Peyer's patch (tissue), 4 donors: ENCODE measurements at places on chromosomes 6 and 20. TPM values are rescaled to one million over a fixed set of nuclear protein-coding genes. Genes with fewer than 3 reads are reported as not detected.

GRCh38 chr6:33430991-33431879 is 11.4 kb downstream of the SYNGAP1 start:
- H3K4me3 ChIP-seq, result peak overlapping the region; percentile 28
- no peaks in the 10 kb centered on the region for H3K27me3 ChIP-seq
- peak; percentile 82 for DNase-seq

LY86 gene
- total RNA-seq, result not detected

OXT gene
- total RNA-seq, result 9.3 TPM

- no peak for DNase-seq
- no peak overlapping the region for H3K27ac ChIP-seq
- no peaks in the 10 kb centered on the region for H3K27me3 ChIP-seq
- no peak overlapping the region for H3K4me3 ChIP-seq
- peaks cover 5% of the 10 kb centered on the region for H3K36me3 ChIP-seq
- no peaks in the 10 kb centered on the region for H3K4me1 ChIP-seq
Observed at GRCh38 chr6:130836055-130836640, 8.9 kb downstream of the SMLR1 start.

DNA sequence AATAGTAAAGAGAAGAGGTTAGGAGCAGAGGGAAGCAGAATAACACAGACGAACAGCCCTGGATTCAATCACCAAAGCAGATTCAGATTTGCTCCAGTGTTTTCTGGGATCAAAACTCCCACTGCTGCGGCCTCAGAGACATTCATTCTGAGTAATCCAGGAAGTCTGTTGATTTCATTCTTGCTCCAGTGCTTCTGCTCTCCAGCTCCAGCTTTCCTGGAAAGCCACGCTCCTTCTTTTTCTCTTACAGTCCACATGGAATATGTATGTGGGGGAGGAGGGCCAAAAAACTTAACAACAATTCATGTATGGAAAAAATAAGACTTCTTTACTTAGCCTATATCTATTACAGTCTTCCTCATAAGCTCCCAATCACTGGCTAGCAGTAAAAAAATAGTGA is 26.4 kb upstream of the UST start:
- no peak overlapping the region for H3K4me3 ChIP-seq
- no peak for DNase-seq
- H3K27me3 ChIP-seq, result no peaks in the 10 kb centered on the region

HAO1 gene
- total RNA-seq, result 1.1 TPM

DNA sequence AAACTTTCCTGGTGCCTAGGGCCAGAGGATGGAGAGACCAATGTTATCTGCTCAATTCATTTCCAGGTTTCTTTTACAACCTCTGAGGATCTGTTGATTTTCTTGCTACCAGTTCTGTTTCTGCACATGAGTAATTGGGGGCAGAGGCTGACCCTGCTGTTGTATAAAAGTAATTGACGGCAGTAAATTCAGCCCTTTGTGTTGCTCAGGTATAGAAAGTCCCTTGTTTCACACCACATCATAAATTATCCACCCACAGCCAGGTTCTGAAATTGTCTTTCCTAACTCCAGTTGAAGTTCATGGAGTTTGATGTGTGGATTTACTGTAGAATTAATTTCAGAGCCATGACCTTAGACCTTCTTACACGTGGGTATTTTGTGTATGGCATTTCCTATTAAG is 107.4 kb upstream of the GRIK2 start:
- H3K27ac ChIP-seq, result no peak overlapping the region
- no peaks in the 10 kb centered on the region for H3K4me1 ChIP-seq
- no peaks in the 10 kb centered on the region for H3K27me3 ChIP-seq
